ENCODE measurements at places on chromosomes 6 and 20.

GRCh38 chr6:7239590-7239948, 73.4 kb downstream of the SSR1 start:
- DNase-seq = no peak

GRCh38 chr6:151317995-151318365, 73.4 kb downstream of the ZBTB2 start:
- DNase-seq = no peak

GRCh38 chr6:117568831-117569410, 33.4 kb downstream of the GOPC start:
- DNase-seq = no peak

DNA sequence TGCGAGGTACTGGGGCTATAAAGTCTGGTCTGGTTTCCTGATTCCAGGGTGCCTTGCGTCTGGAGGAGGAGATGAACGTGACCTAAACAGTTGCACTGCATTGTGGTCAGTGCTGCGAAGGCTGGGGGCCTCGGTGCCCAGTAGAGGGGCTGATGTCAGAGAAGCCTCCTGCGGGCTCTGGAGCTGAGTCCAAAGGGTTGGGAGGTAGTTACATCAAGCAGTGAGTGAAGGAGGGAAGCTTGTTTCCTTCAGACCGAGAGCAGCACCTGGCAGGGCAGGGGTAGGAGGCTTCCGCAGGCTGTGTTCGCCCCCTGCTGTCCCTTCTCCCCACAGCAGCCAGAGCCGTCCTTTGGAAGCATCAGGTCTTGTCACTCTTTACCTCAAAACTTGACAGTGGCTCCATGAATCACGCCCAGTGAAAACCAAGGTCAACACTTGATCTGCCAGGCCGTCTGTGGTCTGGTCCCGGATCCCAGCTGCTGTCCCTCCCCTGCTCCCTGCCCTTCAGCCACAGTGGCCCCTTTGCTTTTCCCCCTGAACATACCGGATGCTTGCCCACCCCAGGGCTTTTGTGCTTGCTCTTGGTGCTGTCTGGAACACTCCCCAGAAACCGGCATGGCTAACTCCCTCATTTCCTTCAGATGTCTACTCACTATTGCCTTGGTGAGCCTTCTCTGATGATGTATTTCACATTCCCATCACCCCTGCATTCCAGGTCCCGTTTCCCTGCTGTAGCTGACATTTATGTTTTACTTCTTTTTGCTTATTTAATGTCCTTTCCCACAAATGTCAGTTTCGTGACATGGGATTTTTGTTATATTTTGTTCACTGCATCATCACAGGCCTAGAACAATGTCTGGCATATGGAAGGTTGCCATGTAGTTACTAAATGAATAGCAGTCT, 7.0 kb downstream of the DYNLRB1 start:
- DNase-seq = no peak

- DNase-seq = no peak
Observed at GRCh38 chr6:14876778-14877613, 368.9 kb upstream of the JARID2 start.

- peak; percentile 54 for DNase-seq
Observed at GRCh38 chr6:85464260-85464644, 14.4 kb downstream of the NT5E start.

DNA sequence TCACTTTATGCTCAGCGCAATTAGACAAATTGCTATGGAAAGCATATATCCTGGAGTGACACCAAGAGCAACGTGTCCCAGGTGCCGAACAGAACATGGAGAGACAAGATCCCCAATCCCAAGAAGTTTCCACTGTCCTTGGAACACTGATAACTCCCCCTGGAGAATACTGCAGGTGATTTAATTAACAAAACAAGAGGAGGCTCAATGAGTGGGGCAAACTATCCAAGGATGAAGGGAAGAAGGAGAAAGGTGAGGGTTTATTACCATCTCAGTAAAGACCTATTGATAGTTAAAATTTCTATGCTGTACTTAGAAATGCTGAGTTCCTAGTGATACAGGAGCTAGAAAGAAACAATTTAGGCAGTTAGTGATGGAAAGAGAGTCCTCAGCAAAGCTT, 35.7 kb downstream of the EDN1 start:
- no peak for DNase-seq

DNA sequence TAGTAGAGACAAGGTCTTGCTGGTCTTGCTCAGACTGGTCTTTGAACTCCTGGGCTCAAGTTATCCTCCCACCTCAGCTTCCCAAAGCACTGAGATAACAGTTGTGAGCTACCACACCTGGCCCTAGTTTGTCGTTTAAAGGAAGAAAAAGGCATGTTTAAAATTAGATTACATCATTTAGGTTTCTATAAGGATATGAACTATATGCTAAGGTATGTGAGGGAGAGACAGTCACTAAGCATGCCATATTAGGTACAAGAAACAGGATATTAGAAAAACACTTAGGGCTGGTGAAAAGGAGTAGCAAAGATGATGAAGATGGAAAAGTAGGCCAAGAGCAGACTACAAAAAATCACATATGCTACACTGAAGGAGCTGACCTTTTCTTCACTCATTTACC, 106.4 kb downstream of the ASCC3 start:
- DNase-seq = no peak

DNA sequence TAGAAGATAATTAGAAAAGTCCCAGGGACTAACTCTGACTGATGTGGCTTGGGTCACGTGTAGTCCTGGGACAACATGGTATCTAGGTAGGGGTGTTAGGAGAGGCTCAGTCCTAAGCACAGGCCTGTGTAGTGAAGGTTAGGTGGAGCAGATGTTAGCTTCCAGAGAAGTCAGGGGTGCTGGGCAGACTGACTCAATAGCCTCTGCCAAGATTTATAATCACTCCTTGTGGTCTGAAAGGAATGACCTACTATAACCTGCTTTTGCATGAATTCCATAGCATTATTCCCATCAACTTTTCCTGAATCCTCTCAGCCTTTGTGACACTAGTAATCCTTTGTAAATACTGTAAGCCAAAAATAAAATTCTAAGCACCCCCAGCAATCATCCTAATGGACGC, 10.2 kb upstream of the PEX7 start:
- no peak for DNase-seq

GRCh38 chr6:79671600-79672266, 40.6 kb downstream of the SH3BGRL2 start:
- no peak for DNase-seq

DNA sequence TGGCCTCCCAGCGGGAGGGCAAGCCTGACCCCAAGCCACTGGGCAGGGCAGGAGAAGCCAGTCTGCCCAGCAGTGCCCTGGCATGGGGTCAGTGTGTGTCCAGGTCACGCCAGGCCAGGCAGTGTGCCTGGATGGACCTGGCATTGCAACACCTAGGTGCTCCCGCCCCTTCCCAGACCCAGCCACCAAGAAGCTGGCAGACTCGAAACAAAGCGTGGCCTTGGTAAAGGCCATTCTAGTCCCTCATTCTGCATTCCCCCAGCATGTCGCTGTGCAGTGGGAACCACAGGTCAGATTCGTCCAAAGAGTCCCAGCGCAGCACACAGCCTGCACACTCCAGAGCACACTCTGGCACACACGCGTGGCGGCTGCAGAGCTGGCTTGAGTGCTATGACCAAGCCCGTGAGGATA, 19.3 kb upstream of the APMAP start:
- no peak for DNase-seq

- DNase-seq = no peak
Observed at GRCh38 chr6:169993861-169994481, 242.5 kb downstream of the ERMARD start.

- DNase-seq = no peak
Observed at GRCh38 chr6:99416226-99416625, 8.9 kb downstream of the PNISR start.

GRCh38 chr20:19785173-19785982, 27.3 kb downstream of the RIN2 start:
- no peak for DNase-seq

DNA sequence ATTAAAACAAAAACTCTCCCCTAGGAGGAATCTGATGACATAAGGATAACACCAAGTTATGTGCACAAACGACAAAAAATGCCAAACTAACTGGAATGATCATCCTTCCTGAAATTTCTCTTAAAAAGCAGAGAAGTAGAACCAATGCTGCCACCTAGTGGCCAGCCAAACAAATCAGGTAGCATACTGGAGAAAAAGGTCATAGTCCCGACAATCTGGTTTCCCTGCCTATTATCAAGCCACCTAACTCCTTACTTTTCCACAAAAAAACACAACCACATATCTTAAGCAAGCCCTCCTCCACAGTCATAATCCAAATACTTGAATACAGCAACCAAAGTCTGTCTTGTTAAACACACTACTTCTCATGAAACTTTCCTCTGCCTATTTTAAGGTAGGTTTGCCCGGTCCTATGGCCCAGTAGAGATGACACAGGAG, 5.3 kb downstream of the OARD1 start:
- DNase-seq = peak; percentile 11

DNA sequence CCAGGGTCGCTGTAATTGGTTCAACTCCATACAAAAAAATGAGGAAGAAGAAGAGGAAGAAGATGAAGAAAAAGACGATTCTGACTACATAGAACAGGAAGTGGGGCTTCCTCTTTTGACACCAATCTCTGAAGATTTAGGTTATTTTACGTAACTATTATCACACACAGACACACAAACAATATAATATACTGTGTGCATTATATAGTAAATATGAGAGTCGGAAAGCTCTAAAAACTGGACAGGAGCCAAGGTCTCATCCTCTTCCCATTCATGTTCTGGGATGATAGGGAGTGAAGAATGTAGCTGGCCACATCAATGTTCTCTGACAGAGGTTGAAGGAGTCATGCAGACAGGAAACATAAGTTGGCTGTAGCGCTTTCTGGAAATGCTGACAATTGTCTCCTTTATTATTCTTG, 13.3 kb downstream of the RSPH4A start:
- DNase-seq = no peak

GRCh38 chr20:37378785-37379598, 33.1 kb downstream of the SRC start:
- no peak for DNase-seq

- DNase-seq = no peak
Observed at GRCh38 chr20:44004306-44004915, 89.8 kb downstream of the TOX2 start.

DNA sequence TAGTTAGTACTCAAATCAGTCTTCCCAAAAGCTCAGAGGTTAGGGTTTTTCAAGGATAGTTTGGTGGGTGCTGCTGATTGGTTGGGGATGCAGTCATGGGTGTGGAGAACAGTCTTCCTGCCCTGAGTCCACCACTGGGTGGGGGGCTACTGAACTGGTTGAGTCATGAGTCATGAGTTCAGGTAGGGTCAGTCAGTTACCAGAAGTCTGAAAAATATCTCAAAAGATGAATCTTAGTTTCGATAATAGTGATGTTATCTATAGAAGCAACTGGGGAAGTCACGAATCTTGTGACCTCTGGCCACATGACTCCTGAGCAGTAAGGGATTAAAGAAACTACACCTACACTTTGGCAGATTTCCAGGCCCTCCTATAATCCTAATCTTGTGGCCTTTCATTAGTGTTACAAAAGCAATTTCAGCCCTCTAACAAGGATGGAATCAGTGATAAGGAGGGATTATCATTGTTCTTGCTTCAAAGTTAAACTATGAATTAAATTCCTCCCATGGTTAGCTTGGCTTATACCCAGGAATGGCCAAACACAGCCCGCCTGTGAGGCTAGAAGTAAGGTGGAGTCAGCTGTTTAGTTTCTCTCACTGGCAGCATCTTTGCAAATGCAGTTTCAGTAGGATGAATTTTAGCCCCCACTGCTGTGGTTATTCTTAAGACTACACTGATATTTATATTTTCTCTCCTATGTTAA, 33.3 kb upstream of the NKAIN2 start:
- no peak for DNase-seq

GRCh38 chr20:31274441-31274840, 17.0 kb downstream of the DEFB115 start:
- DNase-seq = no peak

GRCh38 chr6:158832026-158832425, 12.9 kb upstream of the EZR start:
- DNase-seq = no peak

- peak; percentile 73 for DNase-seq
Observed at GRCh38 chr20:50286609-50287008, 96.0 kb downstream of the CEBPB start.

GRCh38 chr20:58579819-58580473, 64.7 kb upstream of the APCDD1L start:
- DNase-seq = no peak

DNA sequence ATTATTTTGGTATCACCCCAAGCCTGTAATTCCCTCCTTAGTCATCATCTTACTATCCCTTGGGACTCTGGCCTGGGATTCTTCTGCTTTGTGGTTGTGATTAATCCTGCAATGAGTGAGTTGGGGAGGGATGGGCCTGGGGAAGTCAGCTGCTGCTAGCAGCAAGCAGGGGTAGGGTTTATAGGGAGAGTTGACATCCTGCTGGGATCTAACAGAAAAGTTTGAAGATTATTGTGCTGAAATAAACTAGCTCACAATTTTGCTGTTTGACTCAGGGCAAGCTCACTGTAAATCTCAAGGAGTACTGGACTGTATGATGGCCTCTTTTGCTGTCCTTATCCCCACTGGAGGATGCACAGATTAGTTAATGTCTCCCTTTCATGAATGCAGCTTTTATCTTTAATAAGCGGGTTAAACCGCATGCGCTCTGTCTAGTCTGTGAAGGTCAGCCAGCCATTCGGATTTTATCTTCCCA, 83.4 kb downstream of the JARID2 start:
- DNase-seq = peak; percentile 41

Measured in GOT3 (cell line).